ENCODE measurements at places on chromosomes 5 and 9. TPM values are rescaled to one million over a fixed set of nuclear protein-coding genes. Genes with fewer than 3 reads are reported as not detected.

PCDHB9 gene
- total RNA-seq, result 0.15 TPM

N4BP3 gene
- 28.1 TPM for total RNA-seq

PCDHB13 gene
- total RNA-seq, result 0.65 TPM

SPATA31A6 gene
- total RNA-seq, result not detected

CCL28 gene
- 0.65 TPM for total RNA-seq

RAD17 gene
- 17.6 TPM for total RNA-seq

IL3 gene
- total RNA-seq, result not detected

SPRY4 gene
- 6.5 TPM for total RNA-seq

ST6GALNAC6 gene
- 32.2 TPM for total RNA-seq

FLT4 gene
- total RNA-seq, result 28.6 TPM

PCDHA2 gene
- total RNA-seq, result 0.15 TPM

CDX1 gene
- total RNA-seq, result not detected

CDKN2A gene
- total RNA-seq, result 4.9 TPM

SOX30 gene
- total RNA-seq, result not detected

SAXO1 gene
- not detected for total RNA-seq

KIF4B gene
- total RNA-seq, result 0.30 TPM

RFX3 gene
- total RNA-seq, result 2.9 TPM

NUP155 gene
- 54.6 TPM for total RNA-seq

ORM2 gene
- not detected for total RNA-seq

C9 gene
- not detected for total RNA-seq

PDE8B gene
- 0.15 TPM for total RNA-seq

GDNF gene
- not detected for total RNA-seq

PCDHAC2 gene
- 0.30 TPM for total RNA-seq

DDX4 gene
- total RNA-seq, result not detected

GFI1B gene
- not detected for total RNA-seq

BTNL9 gene
- total RNA-seq, result 0.32 TPM

TAF11L5 gene
- total RNA-seq, result not detected

SLC12A7 gene
- total RNA-seq, result 17.2 TPM

SLC34A1 gene
- not detected for total RNA-seq

C6 gene
- not detected for total RNA-seq

FOXD4L6 gene
- total RNA-seq, result not detected

C8G gene
- total RNA-seq, result not detected

HMCN2 gene
- total RNA-seq, result 0.15 TPM

SMIM33 gene
- total RNA-seq, result under 0.01 TPM

ENTREP1 gene
- total RNA-seq, result 1.6 TPM

SPATA31C1 gene
- not detected for total RNA-seq

NFX1 gene
- total RNA-seq, result 16.3 TPM

ARHGEF28 gene
- 77.3 TPM for total RNA-seq

WDR70 gene
- total RNA-seq, result 46.7 TPM

SPINK1 gene
- total RNA-seq, result not detected

KCNV2 gene
- total RNA-seq, result not detected

SLCO6A1 gene
- not detected for total RNA-seq

PRR7 gene
- 5.8 TPM for total RNA-seq

SMIM23 gene
- not detected for total RNA-seq

ZNF300 gene
- total RNA-seq, result 4.2 TPM

INSL4 gene
- total RNA-seq, result not detected

PCDHB8 gene
- under 0.01 TPM for total RNA-seq

EIF4E1B gene
- total RNA-seq, result not detected

AFAP1L1 gene
- total RNA-seq, result 54.0 TPM

SPINK7 gene
- not detected for total RNA-seq

PDCD1LG2 gene
- total RNA-seq, result 12.0 TPM

TEK gene
- 110 TPM for total RNA-seq

TEX48 gene
- not detected for total RNA-seq

OR1Q1 gene
- total RNA-seq, result not detected

FGF18 gene
- total RNA-seq, result not detected

SSBP2 gene
- total RNA-seq, result 4.5 TPM

IGFBPL1 gene
- 0.32 TPM for total RNA-seq

TAF11L10 gene
- not detected for total RNA-seq
